IMR-90 (cell line): ENCODE measurements at places on chromosomes 12 and 14. TPM values are rescaled to one million over a fixed set of nuclear protein-coding genes. Genes with fewer than 3 reads are reported as not detected.

- peak; percentile 48 for DNase-seq
These were observed 7.3 kb downstream of the GNG2 start for GRCh38 chr14:51867741-51868140.

- no peak for DNase-seq
These were observed 114.8 kb downstream of the ESRRB start for GRCh38 chr14:76490735-76491134.

DNA sequence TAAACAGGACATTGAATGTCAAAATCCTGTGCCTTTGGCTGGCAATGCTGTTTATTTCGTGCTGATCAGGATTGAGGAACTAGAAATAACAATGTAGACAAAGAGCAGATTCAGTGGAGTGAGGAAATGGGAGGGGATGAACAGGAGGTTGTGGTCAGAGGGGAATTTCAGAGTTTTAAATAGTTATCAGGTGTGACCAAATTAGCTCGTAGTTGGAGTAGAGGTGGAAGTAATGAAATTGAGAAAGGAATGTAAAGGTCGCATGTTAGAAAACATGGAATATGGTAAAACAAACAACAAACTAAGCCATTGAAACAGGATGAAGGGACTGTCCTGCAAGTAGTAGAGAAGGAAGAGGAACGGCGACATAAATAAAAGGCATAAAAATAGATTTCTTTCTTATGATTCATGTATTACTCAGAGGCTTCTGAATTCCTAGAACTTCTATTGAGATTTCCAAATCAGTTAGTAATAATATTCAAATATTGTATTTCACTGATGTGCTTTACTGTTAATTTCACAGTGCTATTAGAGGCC is 9.5 kb upstream of the SAV1 start:
- peak; percentile 67 for DNase-seq

DNA sequence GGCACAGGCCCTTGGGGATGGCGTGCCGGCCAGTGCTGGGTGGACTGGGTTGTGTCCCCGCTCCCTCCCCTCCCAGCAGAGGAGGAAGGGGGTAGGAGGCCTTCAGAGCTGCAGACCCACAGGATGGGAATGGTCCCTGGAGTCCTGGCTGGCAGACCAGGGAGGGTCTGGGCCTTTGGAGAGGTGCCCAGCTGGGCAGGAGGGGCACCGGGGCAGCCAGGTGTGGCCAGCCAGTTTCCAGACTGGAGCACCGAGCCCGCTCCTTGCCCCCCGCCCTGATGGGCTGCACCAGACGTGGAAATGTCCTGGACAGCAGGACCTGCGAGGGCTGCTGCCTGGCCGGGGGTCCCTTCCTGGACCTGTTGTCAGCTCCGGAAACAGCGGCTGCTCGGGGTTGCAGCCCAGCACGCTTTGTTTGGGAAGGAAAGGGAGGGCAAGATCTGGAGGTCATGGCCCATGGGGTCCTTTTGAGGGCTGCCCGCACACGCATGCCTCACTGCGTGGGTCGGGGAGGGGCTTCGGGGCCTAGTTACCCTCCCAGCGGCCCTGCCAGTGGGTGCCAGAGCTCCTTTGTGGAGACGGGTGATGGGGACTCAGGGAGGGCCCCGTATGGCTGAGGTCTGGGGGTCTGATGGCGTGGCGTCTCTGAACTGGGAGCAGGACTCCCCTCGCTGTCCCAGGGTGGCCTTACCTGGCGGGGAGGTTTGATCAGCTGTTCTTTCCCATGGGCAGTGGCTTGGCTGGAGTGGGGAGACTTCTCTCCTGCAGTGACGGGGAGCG is 9.1 kb downstream of the KIF26A start:
- DNase-seq: no peak

DNA sequence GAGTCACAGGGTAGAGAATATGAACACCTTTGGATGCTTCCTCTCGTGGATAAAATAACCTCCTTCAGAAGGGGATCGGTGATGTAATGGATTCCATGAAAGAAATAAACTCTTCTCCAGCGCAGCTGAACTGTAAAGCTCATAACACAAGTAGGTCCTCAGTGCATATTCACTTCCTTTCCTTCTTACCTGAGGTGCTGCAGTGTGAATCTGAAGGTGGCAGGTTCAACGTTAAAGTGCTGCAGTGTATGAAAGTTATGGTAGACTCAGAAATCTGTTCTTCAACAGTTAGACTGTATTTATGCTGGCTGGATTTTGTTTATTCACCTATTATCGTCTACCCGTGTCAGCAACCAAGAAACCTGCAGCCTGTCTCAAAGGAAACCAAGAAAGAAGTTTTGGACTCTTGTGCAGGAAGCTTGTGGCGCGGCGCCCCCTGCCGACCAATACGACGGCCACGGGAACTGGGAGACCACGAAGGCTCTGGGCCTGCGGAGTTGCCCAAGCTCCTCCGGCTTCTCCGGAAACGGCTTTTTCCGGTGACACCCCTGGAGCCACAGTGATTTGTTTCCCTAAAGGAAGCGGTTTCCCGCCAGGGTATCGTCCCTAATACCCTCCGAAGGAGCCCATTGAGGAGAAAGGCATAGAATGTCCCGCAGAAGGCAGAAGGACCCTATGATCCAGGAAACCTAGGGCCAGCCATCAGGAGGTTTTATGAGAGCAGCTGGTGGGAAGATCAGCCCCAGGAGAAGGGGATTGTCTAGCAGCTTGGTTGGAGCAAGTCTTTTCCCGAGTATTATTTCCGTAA is 17.6 kb upstream of the RNASE3 start:
- peak; percentile 56 for DNase-seq

- DNase-seq: peak; percentile 33
These were observed 37.3 kb upstream of the EVL start for GRCh38 chr14:100027771-100028490.

GRCh38 chr14:34404416-34404815 is 57.6 kb downstream of the SPTSSA start:
- no peak for DNase-seq

DNA sequence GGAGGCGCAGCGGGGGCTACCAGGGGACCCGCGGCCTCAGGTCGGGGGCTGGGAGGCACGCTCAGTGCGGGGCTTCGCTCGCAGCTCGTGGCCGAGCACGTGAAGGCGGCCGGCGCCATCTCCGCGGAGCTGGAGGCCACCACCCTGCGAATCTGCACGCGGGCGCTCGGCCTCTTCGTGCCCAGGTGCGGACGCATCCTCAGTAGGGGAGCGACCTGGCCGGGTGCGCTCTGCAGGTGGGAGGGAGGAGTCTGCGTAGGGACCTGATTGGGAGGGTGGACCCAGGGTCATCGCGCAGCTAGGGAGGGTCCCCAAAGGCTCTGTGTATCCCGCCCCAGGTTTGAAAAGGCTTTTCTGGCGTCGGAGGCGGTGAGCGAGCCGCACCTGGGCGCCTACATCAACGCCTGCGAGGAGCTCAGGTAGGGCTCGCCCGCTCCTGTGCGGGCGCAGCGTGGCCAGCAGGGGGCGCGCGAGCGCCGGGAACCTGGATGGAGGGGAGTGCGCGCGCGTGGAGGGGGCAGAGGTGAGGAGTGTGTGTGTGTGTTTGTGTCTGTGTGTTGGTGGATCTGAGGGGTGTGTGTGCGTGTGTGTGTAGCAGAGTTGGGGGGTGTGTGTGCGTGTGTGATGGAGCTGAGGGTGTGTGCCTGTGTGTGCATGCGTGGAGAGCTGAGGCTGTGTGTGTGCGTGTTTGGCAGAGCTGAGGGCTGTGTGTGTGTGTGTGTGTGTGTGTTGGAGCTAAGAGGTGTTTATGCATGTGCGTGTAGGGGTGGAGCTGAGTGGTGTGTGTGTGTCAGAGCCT is 10.3 kb downstream of the EXOC3L4 start:
- DNase-seq: peak; percentile 50

DNA sequence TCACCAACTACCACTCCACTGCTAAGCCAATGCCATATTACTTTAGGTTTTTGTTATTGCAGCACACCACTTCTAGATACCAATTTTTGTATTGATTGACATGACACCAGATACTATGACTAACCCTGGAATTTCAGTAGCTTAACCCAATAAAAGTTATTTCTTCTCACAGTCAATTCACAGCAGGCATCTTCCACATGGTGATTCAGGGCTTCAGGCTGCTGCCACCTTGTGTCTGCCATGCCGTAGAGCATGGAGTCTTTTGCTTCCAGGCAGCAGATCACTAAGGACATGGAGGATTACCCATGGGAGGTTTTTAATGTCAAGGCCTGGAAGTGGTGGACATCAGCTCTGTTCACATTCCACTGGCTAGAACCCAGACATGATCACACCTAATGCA is 56.4 kb upstream of the LTA4H start:
- DNase-seq: no peak

- peak; percentile 16 for DNase-seq
These were observed 22.3 kb downstream of the NGB start for GRCh38 chr14:77248666-77249065.

GRCh38 chr14:59199614-59200013 is 11.1 kb downstream of the DAAM1 start:
- DNase-seq: no peak

- no peak for DNase-seq
These were observed 7.1 kb upstream of the DNAAF2 start for GRCh38 chr14:49642163-49642562.

GRCh38 chr14:43418324-43418723 is 1088.8 kb downstream of the FSCB start:
- DNase-seq: no peak

DNA sequence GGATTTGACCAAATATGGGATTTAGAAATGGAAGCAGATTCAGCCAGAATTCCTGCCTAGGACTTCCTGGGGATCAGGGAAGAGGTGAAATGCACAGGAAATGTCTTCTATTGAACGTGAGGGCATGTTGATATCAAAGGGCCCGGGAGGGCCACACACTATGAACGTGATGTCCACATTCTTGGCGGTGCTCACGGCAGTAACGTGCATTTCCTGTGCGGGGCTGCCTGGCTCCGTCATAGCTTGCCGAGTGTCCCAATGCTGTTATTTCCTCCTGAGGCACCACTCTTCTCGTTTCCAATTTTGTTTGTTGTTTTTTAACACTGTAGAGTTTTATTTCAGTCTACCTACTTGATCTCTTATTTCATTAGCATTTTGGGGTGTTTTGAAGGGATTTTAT is 67.3 kb downstream of the ZNF664 start:
- no peak for DNase-seq

- peak; percentile 74 for DNase-seq
These were observed 14.6 kb upstream of the RBM19 start for GRCh38 chr12:113980537-113981337.

Gene ZBTB42
- polyA plus RNA-seq: 2.3 and 3.6 TPM in 2 replicates

Gene FIGNL2
- 0.09 and 0.12 TPM in 2 replicates for polyA plus RNA-seq

Gene SLC15A4
- polyA plus RNA-seq: 14.3 and 15.4 TPM in 2 replicates

Gene CEP83
- 5.9 and 8.9 TPM in 2 replicates for polyA plus RNA-seq

Gene ITGB7
- polyA plus RNA-seq: 0.44 and 0.60 TPM in 2 replicates

Gene NID2
- polyA plus RNA-seq: 278 and 303 TPM in 2 replicates

Gene RERG
- polyA plus RNA-seq: not detected in 2 replicates

Gene MGAT2
- 35.0 and 36.6 TPM in 2 replicates for polyA plus RNA-seq

Gene PCED1B
- polyA plus RNA-seq: 2.0 and 2.6 TPM in 2 replicates

Gene KDM2B
- 22.6 and 30.7 TPM in 2 replicates for polyA plus RNA-seq

Gene RASSF9
- polyA plus RNA-seq: 0.07 and 0.09 TPM in 2 replicates

Gene NTN4
- 41.9 and 54.6 TPM in 2 replicates for polyA plus RNA-seq
